Activated CD8-positive, alpha-beta memory T cell treated with anti-CD3 and anti-CD28 coated beads for 24 hours (primary cell): ENCODE measurements at places on chromosomes 5 and 9.

DNA sequence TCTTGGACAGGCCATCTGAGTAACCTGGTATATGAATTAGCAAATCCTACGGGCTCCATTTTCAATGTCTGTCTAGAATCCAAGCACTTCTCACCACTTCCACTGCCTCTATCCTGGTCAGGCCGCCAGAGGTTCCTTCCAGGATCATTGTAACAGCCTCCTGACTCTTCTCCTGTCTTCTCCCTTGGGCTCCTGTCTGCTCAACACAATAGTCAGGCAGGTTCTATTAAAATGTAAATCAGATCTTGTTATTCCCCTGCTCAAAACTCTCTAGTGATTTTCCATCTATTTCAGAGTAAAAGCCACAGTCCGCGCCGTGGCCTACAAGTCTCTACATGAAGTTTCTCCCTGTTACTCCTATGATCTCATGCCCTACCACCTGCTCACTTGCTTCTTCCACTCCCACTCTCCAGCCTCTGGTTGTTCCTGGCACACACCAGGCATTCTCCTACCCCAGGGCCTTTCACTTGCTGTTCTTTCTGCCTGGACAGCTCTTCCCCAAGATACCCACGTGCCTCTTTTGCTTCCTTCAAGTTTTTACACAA lies 21.7 kb downstream of the ZNF366 start:
- DNase-seq: no peak

DNA sequence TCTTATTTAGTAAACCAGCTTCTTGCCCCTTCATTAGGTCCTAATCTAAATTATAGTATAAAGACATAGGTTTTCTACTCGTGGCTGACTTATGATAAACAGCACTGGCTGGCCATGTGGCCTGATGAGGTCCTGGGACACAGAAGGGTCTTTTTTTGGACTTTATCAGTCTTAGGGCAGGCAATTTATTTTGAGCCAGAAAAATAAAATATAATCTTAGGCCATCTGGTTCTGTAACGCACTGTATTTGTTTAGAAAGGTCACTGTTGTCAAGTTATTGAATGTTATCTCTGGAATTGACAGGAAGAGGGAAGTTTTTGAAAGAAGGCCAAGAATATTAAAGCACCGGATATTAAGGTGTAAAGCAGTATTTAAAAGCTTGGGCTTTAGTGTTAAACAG lies 53.9 kb downstream of the RFX3 start:
- no peak for DNase-seq

DNA sequence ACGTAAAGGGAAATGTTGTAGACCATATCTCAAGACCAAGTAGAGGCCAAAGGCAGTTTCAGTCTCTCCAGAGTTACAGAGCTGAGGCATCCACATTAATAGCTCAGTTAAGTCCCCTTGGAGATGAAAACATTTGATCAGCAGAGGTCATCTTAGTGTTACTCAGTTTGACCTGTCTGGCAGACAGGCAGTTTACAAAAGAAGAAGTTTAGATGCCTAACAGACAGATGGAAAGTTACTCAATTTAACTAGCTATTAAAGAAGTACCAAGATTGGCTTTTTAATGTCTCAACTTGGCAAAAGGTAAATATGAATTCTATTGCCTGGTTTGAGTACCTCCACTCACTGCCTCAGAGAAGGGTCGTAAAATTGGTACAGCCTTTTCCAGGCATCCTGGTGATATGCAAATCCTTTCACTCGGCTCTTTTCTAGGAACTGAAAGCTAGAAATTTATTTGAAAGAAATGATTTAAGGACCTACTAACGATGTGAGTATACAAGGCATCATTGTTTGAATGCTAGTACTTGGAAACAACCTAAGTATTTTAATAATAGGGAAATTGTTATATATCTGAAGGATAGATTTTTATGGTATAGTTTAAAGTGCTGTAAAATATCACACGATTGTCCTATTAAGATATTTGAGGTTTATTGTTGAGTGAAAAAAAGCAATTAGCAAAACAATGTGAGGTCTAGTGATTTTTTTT lies 14.8 kb downstream of the ACO1 start:
- no peak for DNase-seq

- no peak for DNase-seq
These were observed 7.0 kb downstream of the HSPA9 start for GRCh38 chr5:138568061-138568824.

DNA sequence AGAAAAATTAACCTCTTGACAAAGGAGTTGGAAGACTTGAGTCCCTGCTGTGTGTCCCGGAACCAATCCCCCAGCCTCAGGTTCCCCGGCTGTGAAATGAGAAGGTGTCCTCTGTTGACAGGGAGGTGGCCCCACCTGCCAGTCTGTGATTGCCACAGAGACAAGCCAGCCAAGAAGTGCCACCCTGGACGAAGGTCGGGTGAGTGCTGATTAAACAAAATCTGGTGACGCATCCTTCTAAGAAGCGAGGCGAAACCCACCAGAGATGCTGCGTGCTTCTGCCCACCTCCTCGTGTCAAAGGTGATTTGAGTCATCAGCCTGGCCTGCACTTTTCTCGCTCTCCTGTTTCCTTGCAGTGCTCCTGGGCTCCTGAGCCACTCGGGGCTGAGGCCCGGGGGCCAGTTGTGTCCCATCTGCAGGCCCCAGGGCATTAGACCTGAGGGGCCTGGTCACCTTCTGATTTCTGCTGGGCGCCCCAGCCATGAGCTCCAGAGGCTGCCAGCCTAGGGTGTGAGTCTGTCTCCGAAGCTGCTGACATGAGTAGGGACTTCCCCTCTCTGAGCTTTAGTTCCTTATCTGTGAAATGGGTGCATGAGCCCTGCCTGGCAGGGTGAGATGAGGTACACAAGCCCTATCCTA lies 28.7 kb downstream of the NEK6 start:
- DNase-seq: peak; percentile 88

DNA sequence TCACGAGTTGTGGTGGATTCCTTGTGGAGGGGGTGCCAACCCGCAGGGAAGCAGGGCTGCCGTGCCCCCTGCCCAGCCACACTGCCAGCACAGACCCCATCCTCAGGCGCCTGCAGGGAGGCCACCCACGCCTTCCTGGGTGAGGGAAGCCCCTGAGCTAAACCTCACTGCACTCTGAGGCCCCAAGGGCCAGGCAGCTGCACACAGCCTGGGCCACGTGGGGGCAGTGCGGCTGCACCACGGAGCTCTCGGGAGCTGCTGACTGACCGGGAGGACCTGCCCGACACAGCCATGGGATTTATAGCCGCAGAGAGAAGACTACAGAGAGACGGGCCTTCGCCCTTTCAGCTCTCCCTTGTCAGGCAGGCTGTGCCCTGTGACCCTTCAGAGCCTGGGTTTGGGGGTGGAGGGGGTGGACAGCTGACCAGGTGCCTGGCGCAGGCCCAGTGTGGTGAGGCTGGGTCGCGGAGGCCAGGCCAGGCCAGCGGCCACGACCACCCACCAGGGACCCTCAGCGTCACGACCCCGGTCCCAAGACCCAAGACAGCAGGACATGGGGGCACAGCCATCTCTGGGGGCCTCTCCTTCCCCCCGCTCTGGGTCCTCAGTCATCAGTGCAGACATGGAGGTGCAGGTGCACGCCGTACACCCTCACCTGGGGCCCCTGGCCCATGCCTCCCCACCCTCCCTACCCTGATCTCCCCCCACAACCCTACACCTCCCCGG lies 4.3 kb upstream of the AHRR start:
- peak; percentile 84 for DNase-seq

DNA sequence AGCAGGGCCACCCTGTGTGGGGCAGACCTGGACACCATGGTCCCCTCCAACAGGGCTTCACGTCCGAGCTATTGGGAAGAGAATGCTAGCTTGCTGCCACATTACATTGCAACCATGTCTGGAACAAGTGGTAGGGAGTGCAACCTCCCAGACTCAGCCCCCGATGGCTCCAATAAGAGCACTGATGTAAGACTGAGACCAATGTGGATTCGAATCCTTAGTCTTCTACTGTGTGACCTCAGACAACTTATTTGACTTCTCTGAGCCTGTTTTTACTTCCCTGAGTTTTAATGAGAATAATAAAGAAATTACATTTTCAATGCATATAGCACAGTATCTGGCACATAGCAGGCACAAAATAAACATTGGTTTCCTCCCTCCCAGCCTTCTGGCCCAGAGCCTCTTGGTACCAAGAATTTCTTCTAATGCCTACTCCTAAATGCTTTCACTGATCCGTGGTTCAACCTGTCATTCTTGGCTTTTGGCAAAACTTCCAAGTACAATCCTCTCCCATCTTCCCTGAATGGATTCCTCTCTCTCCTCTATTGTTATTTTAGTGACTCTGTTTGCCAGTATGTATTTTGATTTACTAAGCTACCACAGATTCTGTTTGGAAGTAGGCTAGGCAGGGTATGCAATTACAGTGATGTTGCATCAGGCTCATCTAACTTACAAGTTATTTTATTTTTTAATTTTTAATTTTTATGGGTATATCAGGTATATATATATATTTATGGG lies 34.6 kb upstream of the COL15A1 start:
- no peak for DNase-seq

DNA sequence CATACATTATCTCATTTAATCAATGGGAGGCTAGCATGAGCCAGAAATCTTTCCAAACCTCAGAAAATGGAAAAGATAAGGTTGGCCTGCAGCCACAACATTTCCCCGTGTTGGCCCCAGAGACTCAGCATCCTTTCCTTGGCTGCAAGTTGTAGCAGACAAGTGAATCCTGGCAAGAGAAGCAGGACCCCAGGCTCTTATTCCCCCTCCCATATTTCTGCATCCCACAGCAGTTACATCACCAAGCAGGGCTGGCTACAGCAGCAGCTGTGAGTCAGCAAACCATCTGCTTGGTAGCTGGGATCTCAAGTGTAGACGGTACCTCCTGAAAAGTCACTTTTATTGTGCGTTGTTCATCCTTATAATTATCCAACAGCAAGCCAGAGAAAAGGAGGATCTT lies 212.4 kb downstream of the GNA14 start:
- DNase-seq: no peak

DNA sequence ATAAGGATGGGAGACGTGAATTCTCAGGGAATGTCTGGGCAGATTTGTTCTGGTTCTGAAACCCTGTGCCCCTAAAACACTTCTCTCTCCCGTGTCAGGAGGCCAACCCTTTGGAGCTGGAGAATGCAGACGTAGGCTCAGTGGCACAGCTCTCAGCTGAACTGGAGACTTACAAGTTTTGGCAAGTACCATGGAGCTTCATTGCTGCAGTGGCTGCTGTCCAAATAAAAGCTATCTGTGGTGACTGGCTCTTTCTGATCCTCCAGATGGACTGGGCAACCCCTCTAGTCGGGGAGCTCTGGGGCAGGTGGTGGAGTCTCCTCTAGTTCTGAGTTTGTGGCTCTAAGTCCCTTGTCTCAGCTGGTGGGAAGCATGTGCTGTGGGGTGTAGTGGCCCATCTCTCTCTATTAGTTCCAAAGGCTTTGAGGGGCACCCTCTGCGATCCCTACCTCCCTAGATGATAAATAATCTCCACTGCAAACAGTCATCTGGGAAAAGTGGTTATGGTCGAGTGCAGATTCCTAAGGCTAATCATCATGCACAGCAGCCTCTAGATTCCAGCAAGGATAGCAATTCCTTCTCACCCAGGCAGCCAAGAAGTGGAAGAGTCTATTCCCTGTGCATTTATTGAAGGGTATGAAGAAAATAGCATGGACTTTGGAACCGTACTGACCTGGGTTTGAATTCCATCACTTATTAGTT lies 204.2 kb upstream of the KLF4 start:
- DNase-seq: no peak

- DNase-seq: no peak
These were observed 102.9 kb downstream of the LIFR start for GRCh38 chr5:38453506-38453905.
